Activated CD4-positive, alpha-beta T cell treated with anti-CD3 and anti-CD28 coated beads, Interleukin-2, amount 10 ng/mL, durations not matched to agents 24 days and 14 days (primary cell): ENCODE measurements at places on chromosomes 6 and 20.

- no peak for DNase-seq
Measured at GRCh38 chr6:124943658-124944057, 18.6 kb upstream of the RNF217 start.

DNA sequence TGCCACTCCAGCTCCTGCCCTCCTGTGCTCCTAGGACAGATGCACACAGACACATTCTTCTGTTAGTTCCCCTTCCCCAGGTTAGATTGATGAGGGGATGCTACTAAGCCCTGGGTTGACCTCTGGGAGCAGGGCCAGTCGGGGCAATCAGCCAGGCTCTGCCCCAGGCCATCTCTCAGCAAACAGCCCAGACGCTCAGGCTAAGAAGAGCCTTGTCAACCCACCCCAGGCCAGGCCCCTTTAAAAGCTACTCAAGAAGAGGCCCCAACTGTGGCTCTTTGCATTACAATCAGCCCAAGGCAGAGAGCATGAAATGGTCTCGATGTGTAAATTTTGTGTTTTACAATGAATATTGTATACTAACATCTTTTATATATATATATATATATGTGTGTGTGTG is 107.4 kb downstream of the TFAP2A start:
- no peak for DNase-seq

- DNase-seq: peak; percentile 81
Measured at GRCh38 chr6:130293800-130294199, 71.0 kb upstream of the SAMD3 start.

GRCh38 chr20:59157961-59158541 is 5.6 kb upstream of the ZNF831 start:
- no peak for DNase-seq

DNA sequence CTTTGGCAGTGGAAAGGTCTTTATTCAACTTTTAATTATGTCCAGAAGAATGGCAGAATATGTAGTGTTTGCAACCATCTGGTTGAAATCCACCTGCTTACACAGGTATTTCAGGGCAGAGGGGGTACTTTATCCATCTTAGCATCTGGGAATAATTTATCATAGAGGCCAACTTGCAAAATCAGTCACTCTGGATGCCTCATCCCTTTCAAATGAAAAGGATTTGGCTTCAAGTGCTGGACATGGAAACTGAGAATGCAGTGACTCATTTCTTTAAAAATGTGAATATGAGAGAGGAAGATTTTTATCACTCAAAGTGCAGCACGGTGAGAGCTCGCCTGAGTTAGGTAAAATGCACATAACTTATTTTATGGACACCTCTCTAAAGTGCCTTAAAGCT is 758.3 kb downstream of the KIF16B start:
- no peak for DNase-seq

GRCh38 chr6:80625405-80625804 is 518.9 kb downstream of the BCKDHB start:
- no peak for DNase-seq

DNA sequence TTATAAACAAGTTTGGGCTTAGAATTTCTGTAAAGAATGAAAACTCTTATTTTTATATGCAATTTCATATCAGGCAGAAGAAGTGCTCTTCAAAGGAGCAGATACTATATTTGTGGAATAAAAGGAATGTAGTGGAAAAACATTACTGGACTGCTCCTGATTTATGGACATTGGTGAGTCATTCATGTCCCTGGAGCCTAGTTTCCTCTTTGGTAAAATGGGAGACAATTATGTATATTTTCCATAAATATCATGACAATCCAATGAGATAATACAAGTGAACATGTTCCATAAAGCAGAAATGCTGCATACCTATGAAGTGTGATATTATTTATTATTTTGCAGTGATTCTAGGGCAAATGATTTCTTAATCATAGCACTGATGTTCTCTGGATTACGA is 445.8 kb upstream of the CITED2 start:
- DNase-seq: no peak
